ENCODE measurements at places on chromosomes 6 and 20. TPM values are rescaled to one million over a fixed set of nuclear protein-coding genes. Genes with fewer than 3 reads are reported as not detected.

EYS gene
- not detected for total RNA-seq

- peaks cover 8% of the 10 kb centered on the region for H3K27me3 ChIP-seq
- no peak overlapping the region for H3K4me3 ChIP-seq
- no peaks in the 10 kb centered on the region for H3K36me3 ChIP-seq
- no peak for DNase-seq
- no peak overlapping the region for H3K27ac ChIP-seq
Observed at GRCh38 chr20:41769592-41770018, 151.4 kb upstream of the CHD6 start.

GRCh38 chr20:25233016-25233772 lies 14.7 kb upstream of the PYGB start:
- no peak overlapping the region for H3K4me3 ChIP-seq
- peak; percentile 81 for DNase-seq
- no peaks in the 10 kb centered on the region for H3K36me3 ChIP-seq
- peaks cover 34% of the 10 kb centered on the region for H3K4me1 ChIP-seq
- peak overlapping the region; percentile 32 for H3K27ac ChIP-seq
- peaks cover 3% of the 10 kb centered on the region for H3K27me3 ChIP-seq

DNA sequence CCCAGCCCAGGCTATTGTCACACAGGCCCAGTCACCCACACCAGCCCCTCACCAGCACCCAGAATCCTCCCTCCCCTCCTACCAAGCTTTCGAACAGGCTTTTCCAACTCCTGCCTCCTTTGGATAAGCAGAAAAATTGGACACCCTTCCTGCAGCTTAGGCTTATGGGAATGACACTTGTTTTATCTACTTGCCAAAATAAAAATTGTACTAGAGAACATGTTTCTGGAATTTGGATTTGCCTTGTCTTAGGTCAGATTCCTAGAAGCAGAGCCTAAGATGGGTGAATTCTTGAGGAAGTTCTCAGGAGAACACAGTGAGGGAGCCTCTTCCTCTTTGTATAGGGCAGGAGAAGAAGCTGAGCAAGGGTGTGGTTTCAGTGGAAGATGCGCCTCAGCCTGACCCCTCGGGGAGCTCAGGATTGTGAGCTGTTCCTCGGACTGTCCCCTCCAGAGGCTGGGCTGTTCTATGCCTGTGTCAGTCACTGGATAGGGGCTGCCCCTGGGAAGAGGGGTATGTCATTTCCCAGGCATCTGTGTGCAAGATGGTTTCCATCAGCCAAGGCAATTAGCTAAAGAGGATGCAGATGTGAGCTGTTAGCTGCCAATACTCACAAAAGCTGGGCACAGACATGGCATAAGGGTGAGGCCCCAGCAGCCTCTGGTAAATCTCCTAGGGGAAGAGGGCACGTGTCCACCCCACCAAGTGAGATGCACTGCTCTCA lies 33.9 kb downstream of the ITPR3 start:
- no peak for DNase-seq
- H3K36me3 ChIP-seq = peaks cover 74% of the 10 kb centered on the region
- peaks cover 12% of the 10 kb centered on the region for H3K4me1 ChIP-seq
- no peak overlapping the region for H3K27ac ChIP-seq
- no peaks in the 10 kb centered on the region for H3K27me3 ChIP-seq
- H3K4me3 ChIP-seq = no peak overlapping the region

- DNase-seq = no peak
- H3K27ac ChIP-seq = no peak overlapping the region
- no peaks in the 10 kb centered on the region for H3K4me1 ChIP-seq
- no peaks in the 10 kb centered on the region for H3K27me3 ChIP-seq
- no peaks in the 10 kb centered on the region for H3K36me3 ChIP-seq
Observed at GRCh38 chr6:126300126-126300525, 39.8 kb upstream of the CENPW start.
